ENCODE measurements at places on chromosomes 11 and 22.

- H3K27ac ChIP-seq, result no peak overlapping the region
- H3K4me1 ChIP-seq, result no peaks in the 10 kb centered on the region
- no peaks in the 10 kb centered on the region for H3K27me3 ChIP-seq
Measured at GRCh38 chr11:132650969-132651720, 881.2 kb downstream of the OPCML start.

- DNase-seq, result no peak
- no peaks in the 10 kb centered on the region for H3K36me3 ChIP-seq
- peaks cover 72% of the 10 kb centered on the region for H3K4me1 ChIP-seq
- H3K27me3 ChIP-seq, result no peaks in the 10 kb centered on the region
- H3K4me3 ChIP-seq, result peak overlapping the region; percentile 52
Measured at GRCh38 chr22:35616043-35616442, 1.1 kb downstream of the MB start.

- H3K27me3 ChIP-seq, result no peaks in the 10 kb centered on the region
- no peaks in the 10 kb centered on the region for H3K36me3 ChIP-seq
- no peak overlapping the region for H3K27ac ChIP-seq
Measured at GRCh38 chr11:31325160-31325559, 44.4 kb downstream of the DCDC1 start.

- H3K27me3 ChIP-seq, result no peaks in the 10 kb centered on the region
- no peak overlapping the region for H3K4me3 ChIP-seq
- no peaks in the 10 kb centered on the region for H3K36me3 ChIP-seq
- H3K4me1 ChIP-seq, result no peaks in the 10 kb centered on the region
Measured at GRCh38 chr11:96143041-96143521, 199.9 kb downstream of the MAML2 start.

DNA sequence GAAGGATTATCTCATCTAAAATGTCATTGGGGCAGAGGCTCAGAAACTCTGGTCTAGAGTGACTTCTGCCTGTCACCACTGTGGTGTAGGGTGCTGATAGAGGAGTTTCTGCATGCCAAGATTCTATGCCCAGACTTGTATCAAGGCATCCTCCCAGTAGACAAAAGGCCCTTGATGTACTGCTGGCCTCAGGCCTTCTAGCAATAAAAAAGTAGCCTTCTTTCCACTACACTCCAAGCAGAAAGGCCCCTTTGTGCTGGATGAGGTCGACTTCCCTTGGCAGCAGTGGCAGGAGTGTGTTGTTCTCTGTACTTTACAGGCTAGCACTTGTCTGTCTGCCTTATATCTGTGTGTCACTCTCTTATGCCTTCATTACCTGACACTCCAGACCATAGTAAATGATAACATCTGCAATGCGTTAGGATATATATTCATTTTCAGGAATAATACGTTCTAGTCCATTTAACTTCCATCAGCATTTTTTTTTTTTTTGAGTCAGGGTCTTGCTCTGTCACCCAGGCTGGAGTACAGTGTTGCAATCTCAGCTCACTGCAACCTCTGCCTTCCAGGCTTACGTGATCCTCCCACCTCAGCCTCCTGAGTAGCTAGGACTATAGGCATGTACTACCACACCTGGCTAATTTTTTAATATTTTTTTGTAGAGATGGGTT is 49.5 kb upstream of the RRM1 start:
- no peak overlapping the region for H3K4me3 ChIP-seq
- H3K36me3 ChIP-seq, result no peaks in the 10 kb centered on the region
- DNase-seq, result peak; percentile 36
- H3K4me1 ChIP-seq, result peaks cover 57% of the 10 kb centered on the region

GRCh38 chr11:19508165-19508564 is 204.5 kb upstream of the NAV2 start:
- H3K4me3 ChIP-seq, result no peak overlapping the region
- H3K27me3 ChIP-seq, result peaks cover 2% of the 10 kb centered on the region
- peaks cover 5% of the 10 kb centered on the region for H3K4me1 ChIP-seq
- no peak overlapping the region for H3K27ac ChIP-seq

GRCh38 chr22:37129866-37130441 is 19.8 kb downstream of the IL2RB start:
- H3K4me1 ChIP-seq, result no peaks in the 10 kb centered on the region
- no peaks in the 10 kb centered on the region for H3K36me3 ChIP-seq
- DNase-seq, result no peak
- H3K4me3 ChIP-seq, result no peak overlapping the region
- no peak overlapping the region for H3K27ac ChIP-seq

DNA sequence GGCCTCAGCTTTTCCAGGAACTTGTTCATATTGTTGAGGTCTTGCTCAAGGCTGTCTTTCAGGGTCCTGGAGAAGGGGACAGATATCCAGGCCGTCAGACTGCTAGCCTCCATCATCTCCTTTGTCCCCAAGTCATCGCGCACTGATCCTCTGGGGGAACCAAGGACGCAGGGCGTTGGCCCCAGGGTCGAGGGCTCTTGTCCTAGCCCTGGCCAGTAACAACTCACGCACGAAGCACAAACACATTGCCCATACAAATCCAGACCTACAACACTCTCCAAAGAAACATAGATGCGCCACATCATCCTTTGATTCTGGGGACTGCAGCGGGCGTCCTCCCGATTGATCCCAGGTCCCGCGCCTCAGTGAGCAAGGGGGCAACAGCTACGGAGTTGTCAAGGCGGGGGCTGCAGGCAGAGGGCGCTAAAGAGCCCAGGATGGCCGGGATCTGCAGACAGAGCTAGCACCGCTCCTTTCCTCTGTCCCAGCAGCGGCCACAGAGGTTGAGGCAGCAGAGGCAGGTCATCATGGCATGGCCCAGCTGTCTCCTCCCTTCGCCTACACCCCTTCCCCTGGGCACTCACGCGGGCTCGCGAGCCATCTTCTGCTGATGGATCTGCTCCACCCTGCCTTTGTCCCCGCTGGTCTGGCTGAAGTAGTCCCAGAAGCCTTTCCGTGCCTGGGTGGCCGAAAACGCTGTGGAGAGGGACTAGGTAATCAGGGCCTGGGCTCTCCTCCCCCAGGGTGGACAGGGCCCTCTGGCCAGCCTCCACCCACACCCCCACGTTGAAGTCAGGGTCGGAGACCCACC is 472 bp downstream of the APOA5 start:
- peaks cover 8% of the 10 kb centered on the region for H3K36me3 ChIP-seq
- no peaks in the 10 kb centered on the region for H3K27me3 ChIP-seq
- DNase-seq, result peak; percentile 66
- H3K4me1 ChIP-seq, result peaks cover 18% of the 10 kb centered on the region
- peak overlapping the region; percentile 35 for H3K4me3 ChIP-seq

GRCh38 chr11:87033561-87033960 is 4.2 kb upstream of the TMEM135 start:
- H3K4me3 ChIP-seq, result no peak overlapping the region
- DNase-seq, result no peak
- H3K27ac ChIP-seq, result no peak overlapping the region

DNA sequence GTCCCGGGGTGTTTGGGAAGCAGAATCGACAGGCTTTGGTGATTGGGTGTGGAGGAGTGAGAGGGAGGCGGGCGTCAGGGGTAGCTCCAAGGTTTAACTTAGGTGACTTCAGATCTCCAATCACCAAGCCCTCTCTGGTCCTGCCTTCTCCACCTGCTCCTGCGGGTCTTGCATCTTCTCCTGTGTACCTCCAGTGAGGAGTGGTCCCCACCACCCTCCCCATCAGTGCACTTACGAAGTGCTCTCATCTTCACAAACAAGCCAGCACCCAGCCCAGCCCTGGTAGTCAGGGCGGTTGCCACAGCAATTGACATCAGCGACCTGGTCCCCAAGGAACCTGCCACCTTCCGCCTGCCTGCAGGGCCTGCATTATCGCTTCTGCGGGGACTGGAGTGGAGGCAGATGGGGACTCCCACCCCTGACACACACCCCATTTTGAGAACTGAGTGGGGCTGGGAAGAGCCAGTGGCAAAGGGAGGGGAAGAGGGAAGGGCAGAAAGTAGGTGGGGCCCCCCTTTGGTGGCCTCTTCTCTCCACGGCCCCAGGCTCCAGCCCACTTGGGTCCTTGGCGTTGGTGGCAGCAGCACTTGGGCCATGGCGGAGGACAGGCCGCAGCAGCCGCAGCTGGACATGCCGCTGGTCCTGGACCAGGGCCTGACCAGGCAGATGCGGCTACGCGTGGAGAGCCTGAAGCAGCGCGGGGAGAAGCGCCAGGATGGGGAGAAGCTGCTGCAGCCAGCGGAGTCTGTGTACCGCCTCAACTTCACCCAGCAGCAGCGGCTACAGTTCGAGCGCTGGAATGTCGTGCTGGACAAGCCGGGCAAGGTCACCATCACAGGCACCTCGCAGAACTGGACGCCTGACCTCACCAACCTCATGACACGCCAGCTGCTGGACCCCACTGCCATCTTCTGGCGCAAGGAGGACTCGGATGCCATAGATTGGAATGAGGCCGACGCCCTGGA is at the start of gene OMP:
TSS of gene OMP (plus strand) at position 595 of the 965 bp plus-strand sequence. CDS start at position 595, 0 bp downstream.
- no peak for DNase-seq
- H3K4me3 ChIP-seq, result no peak within 1 kb of the TSS
- H3K4me1 ChIP-seq, result no peaks in the 10 kb centered on the region
- H3K27me3 ChIP-seq, result no peaks in the 10 kb centered on the region
- H3K36me3 ChIP-seq, result no peaks in the 10 kb centered on the region

DNA sequence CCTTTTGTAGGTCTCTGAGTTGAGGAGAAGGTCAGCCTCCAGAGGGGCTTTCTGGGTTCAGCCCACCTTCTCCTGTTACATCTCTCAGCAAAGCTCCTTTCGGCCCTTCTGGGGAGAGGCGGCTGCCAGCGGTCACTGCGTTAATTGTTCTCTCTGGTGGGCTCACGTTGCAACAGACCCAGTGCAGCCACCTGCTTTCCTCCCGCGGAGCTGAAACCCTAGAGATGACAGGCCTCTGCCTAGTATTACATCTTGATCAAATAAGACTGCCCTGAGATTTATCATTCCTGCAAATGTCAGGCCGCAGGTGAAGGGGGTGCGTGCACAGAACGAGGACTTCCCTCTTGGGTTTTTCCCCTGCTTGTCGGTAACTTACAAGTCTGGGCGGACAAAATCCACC is 43.2 kb upstream of the CREB3L1 start:
- H3K27ac ChIP-seq, result no peak overlapping the region
- no peak overlapping the region for H3K4me3 ChIP-seq
- no peak for DNase-seq
- peaks cover 6% of the 10 kb centered on the region for H3K27me3 ChIP-seq
- peaks cover 1% of the 10 kb centered on the region for H3K4me1 ChIP-seq
- no peaks in the 10 kb centered on the region for H3K36me3 ChIP-seq

DNA sequence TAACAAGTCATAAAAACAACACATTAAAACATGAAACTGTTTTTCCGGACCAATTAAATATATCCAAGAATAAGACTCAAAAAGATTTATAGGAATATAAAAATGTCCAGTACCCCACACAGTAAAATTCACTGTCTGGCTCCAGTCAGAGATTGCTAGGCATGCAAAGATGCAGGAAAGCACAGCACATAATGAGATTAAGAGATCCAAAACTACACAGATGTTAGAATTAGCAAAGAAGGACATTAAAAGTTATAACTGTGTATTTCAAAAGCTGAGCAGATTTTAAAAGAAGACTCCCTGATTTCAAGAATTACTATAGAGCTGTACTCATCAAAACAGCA is 13.6 kb downstream of the LRRC75B start:
- H3K4me3 ChIP-seq, result no peak overlapping the region
- no peaks in the 10 kb centered on the region for H3K27me3 ChIP-seq
- DNase-seq, result no peak
- H3K4me1 ChIP-seq, result no peaks in the 10 kb centered on the region

DNA sequence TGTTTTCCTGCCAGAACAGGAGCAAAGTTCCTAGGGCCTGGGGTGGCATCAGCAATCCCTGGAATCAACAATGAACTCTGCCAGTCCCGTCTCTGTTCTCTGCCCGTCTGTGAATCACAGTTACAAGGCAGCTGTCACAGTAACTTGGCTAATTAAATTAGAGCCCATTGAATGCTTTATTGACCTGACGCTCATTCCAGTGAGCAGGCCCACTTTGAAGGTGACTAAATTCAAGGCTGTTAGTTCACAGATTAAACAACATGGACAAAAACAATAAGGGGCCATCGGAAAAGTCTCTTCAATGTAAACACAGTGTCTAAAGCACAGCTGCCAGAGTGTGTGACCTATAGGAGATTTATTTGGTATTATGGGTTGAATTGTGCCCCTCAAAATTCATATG is 17.7 kb upstream of the TMPRSS5 start:
- H3K4me1 ChIP-seq, result peaks cover 64% of the 10 kb centered on the region
- no peak overlapping the region for H3K4me3 ChIP-seq
- H3K27me3 ChIP-seq, result no peaks in the 10 kb centered on the region
- no peaks in the 10 kb centered on the region for H3K36me3 ChIP-seq

GRCh38 chr11:47359586-47359985 is 7.1 kb upstream of the MYBPC3 start:
- DNase-seq, result no peak
- no peaks in the 10 kb centered on the region for H3K36me3 ChIP-seq
- no peak overlapping the region for H3K4me3 ChIP-seq
- peaks cover 2% of the 10 kb centered on the region for H3K4me1 ChIP-seq
- no peak overlapping the region for H3K27ac ChIP-seq
- no peaks in the 10 kb centered on the region for H3K27me3 ChIP-seq

DNA sequence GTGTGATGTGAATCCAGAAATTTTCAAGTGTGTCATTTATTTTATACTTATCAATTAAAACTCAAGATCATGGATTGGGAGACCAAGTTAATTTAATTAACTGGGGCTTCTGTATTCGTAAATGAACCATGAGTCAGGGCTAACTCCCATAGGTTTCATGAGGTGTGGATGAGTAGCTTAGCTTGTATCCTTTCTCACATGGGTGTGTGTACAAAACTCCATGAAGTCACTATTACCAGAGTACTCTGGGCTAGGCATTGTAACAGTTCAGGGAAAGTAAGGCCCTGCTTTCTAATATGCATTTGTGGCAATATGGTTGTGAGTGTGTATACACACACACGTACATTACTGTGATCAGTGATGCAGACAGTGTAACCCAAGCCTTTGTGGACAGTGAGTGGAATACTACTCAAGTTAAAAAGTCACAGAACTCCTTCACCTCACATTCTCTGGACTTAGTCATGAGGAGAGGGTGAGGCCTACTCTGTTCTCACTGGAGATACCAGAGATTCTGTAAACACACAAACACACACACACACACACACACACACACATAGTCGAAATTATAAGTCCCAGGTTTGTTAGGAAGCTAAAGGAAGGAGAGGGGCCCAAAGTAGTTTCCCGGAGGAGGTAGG is 3.5 kb downstream of the CNTF start:
- H3K4me1 ChIP-seq, result peaks cover 57% of the 10 kb centered on the region
- no peak overlapping the region for H3K4me3 ChIP-seq
- no peaks in the 10 kb centered on the region for H3K27me3 ChIP-seq

DNA sequence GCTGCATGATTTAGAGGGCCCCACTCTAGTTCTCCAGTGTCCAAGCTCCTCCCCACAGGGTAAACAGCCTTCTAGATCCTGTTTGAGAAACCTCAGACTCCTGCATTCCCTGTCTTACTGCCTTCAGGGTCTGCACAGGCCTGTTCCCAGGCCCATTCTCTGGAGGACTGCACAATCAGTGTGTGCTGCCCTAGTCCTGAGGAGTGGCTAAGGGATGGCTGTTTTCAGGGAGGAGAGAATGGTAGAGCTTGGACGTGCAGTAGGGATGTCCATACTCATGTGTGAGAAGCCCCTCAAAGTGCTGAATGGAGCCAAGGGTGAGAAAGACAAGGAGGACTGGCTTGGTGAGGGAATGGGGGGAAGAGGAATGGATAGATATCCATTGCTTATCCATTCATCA is 103.8 kb upstream of the CCDC90B start:
- H3K36me3 ChIP-seq, result no peaks in the 10 kb centered on the region
- no peak overlapping the region for H3K27ac ChIP-seq
- no peaks in the 10 kb centered on the region for H3K27me3 ChIP-seq

GRCh38 chr11:7672960-7673723 is at the start of gene CYB5R2:
CYB5R2 (minus strand) TSS chr11:7673500; CDS start chr11:7672825, 675 bp downstream.
- H3K4me1 ChIP-seq, result peaks cover 19% of the 10 kb centered on the region
- peak within 1 kb of the TSS; percentile 62 for H3K27ac ChIP-seq
- peaks cover under 1% of the 10 kb centered on the region for H3K36me3 ChIP-seq
- no peaks in the 10 kb centered on the region for H3K27me3 ChIP-seq
- H3K4me3 ChIP-seq, result peak within 1 kb of the TSS; percentile 76
- peak; percentile 60 for DNase-seq
